ENCODE measurements at places on chromosomes 7 and 10. TPM values are rescaled to one million over a fixed set of nuclear protein-coding genes. Genes with fewer than 3 reads are reported as not detected.

Gene MUC12
- not detected for total RNA-seq

Gene DRGX
- not detected for total RNA-seq

DNA sequence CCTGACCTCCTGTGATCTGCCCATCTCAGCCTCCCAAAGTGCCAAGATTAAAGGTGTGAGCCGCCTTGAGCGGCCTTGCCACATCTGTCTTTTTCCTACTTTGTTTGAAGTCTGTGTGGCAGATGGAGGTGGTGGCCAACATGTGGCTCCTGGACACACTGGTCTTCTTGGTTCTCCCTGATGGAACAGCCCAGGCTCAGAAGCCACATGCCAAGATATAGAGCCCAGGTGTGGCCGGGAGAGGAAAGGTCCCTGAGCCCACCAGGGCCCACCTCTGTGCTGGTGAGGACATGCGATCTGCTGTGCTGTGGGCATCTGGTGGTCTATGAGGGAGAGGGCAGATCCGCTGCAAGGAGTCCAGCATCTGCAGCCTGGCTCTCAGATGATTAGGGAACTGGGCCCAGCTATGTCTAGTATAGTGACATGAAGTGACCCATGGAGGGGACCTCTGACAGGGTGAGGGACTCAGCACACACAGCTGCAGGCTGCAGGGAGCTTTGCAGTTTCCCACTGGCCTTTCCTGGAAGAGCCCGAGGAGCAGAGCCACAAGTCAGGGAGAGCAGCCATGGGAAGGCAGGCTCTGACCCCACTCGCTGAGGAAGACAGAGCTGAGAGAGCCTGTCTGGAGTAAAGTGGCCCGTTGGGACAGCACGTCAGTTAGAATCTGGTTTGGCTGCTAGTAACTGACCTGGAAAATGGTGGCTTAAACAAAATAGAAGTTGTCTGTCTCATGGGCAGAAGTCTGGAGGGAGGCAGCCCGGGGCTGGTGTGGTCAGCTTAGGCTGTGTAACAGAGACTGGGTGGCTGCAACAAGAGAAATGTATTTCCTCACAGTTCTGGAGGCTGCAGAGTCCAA is 25.9 kb downstream of the ADCY1 start:
- H3K27me3 ChIP-seq = no peaks in the 10 kb centered on the region
- H3K27ac ChIP-seq = no peak overlapping the region
- H3K36me3 ChIP-seq = no peaks in the 10 kb centered on the region
- DNase-seq = no peak

DNA sequence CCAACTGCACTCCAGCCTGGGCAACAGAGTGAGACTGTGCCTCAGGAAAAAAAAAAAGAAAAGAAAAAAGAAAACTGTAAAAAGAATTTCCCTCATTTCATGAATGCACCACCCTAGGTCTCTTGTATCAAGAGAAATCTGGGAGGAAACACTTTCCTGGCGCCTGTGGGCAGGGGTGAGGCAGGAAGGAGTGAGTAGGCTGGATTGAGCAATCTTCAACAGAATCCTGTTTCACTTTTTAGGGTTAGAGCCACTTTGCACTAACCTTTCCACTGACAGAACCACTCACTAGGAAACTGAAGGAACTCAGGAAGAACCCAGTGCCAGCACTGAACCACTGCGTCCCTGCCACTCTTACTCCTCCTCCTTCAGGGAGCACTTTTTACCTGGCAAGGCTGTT is 282.1 kb downstream of the CCDC3 start:
- H3K27me3 ChIP-seq = no peaks in the 10 kb centered on the region
- H3K4me3 ChIP-seq = no peak overlapping the region
- H3K36me3 ChIP-seq = no peaks in the 10 kb centered on the region
- H3K27ac ChIP-seq = no peak overlapping the region
- DNase-seq = no peak

- H3K27ac ChIP-seq = no peak overlapping the region
- no peak overlapping the region for H3K4me3 ChIP-seq
- H3K36me3 ChIP-seq = no peaks in the 10 kb centered on the region
- H3K4me1 ChIP-seq = no peaks in the 10 kb centered on the region
- H3K27me3 ChIP-seq = no peaks in the 10 kb centered on the region
Observed at GRCh38 chr10:78377356-78377755, 343.7 kb downstream of the RPS24 start.

Data from body of pancreas (tissue), 4 donors.